Memory B cell (primary cell): ENCODE measurements at places on chromosomes 5 and 9.

DNA sequence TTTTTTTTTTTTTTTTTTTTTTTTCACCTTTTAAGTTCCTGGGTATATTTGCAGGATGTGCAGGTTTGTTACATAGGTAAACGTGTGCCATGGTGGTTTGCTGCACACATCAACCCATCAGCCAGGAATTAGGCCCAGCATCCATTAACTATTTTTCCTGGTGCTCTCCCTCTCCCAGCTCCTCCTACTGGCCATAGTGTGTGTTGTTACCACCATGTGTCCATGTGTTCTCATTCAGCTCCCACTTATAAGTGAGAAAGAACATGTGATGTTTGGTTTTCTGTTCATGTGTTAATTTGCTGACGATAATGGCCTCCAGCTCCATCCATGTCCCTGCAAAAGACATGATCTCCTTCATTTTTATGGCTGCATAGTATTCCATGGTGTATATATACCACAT, 350.5 kb downstream of the MAN2A1 start:
- DNase-seq = no peak

GRCh38 chr5:137214446-137215189, 284.5 kb downstream of the SPOCK1 start:
- no peak for DNase-seq

DNA sequence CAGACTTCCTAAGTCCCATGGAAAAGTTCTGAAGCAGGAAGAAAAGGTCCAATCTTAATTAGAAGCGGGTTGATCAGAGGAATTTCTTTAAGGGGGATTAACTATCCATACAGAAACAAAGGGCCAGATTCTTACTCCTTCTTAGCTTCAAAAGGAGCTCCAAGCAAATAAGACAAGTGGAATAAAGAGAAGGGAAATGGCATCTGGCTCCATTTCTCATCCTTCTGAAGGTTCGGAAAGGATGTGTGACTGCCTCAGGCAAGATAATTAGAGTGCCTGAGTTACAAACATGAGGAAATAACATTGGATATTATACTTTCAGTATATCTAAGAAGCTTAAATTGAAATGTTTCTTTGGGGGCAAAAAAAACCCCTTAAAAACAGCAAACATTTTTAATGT, 88.1 kb upstream of the ADAMTS19 start:
- DNase-seq = no peak

- no peak for DNase-seq
Observed at GRCh38 chr5:77145666-77146065, 58.6 kb upstream of the ZBED3 start.

DNA sequence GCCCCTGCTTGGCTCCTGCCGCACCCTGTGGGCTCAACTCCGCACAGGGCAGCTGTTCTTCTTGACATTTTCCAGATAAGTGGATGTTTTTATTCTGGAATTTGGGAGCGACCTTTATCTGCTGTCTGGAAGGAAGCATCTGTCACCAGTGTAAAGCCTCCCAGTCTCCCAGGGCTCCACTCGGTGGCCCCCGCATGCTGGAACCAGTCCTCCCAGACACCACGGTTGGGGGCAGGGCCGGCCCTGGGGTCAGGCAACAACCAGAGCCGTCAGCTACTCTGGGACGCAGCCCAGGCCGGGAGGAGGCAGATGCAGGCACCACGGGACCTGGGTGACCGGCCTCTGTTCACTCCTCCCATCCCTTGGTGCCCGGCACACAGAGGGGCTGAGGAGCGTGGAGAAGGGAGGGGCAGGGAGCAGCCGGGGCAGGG, 92.8 kb upstream of the ADAMTS2 start:
- DNase-seq = no peak

- no peak for DNase-seq
Observed at GRCh38 chr9:75545287-75545686, 345.2 kb upstream of the PCSK5 start.

GRCh38 chr5:68424799-68425537, 209.4 kb downstream of the PIK3R1 start:
- DNase-seq = no peak

GRCh38 chr5:124872615-124873014, 126.2 kb upstream of the ZNF608 start:
- no peak for DNase-seq
